ENCODE measurements at places on chromosomes 1 and 21.

GRCh38 chr1:178581351-178582303 lies 68.7 kb downstream of the TEX35 start:
- H3K4me1 ChIP-seq: no peaks in the 10 kb centered on the region
- DNase-seq: no peak
- H3K27me3 ChIP-seq: no peaks in the 10 kb centered on the region

- no peaks in the 10 kb centered on the region for H3K36me3 ChIP-seq
- H3K27ac ChIP-seq: no peak overlapping the region
- no peaks in the 10 kb centered on the region for H3K4me1 ChIP-seq
- DNase-seq: no peak
- H3K27me3 ChIP-seq: peaks cover 14% of the 10 kb centered on the region
Measured at GRCh38 chr1:30054126-30054525, 669.3 kb downstream of the MATN1 start.

GRCh38 chr1:172851077-172851476 lies 192.2 kb downstream of the FASLG start:
- H3K27ac ChIP-seq: no peak overlapping the region
- H3K4me3 ChIP-seq: no peak overlapping the region
- peaks cover 3% of the 10 kb centered on the region for H3K4me1 ChIP-seq
- no peaks in the 10 kb centered on the region for H3K27me3 ChIP-seq
- no peak for DNase-seq

DNA sequence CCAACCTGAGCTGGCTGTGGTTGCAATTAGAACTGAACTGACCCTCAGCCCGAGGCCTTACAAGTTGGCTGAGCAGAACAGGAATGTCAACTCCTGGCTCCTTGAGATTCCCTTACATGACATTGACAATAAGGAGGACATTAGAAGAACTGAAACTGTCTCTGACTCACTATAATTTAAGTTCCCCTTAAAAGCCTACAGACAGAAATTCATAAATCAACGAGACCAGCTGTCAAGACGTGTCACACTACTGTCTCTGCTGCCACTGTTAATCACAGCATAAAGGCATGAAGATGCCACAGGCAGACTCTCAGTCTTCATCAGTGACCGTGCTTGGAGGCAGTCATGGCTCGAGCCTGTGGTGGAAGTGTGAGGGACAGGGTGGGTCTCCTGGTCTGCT lies 168.8 kb downstream of the GABPA start:
- H3K36me3 ChIP-seq: no peaks in the 10 kb centered on the region
- H3K4me1 ChIP-seq: no peaks in the 10 kb centered on the region
- H3K27me3 ChIP-seq: no peaks in the 10 kb centered on the region
- H3K27ac ChIP-seq: no peak overlapping the region
- H3K4me3 ChIP-seq: no peak overlapping the region
- DNase-seq: no peak

DNA sequence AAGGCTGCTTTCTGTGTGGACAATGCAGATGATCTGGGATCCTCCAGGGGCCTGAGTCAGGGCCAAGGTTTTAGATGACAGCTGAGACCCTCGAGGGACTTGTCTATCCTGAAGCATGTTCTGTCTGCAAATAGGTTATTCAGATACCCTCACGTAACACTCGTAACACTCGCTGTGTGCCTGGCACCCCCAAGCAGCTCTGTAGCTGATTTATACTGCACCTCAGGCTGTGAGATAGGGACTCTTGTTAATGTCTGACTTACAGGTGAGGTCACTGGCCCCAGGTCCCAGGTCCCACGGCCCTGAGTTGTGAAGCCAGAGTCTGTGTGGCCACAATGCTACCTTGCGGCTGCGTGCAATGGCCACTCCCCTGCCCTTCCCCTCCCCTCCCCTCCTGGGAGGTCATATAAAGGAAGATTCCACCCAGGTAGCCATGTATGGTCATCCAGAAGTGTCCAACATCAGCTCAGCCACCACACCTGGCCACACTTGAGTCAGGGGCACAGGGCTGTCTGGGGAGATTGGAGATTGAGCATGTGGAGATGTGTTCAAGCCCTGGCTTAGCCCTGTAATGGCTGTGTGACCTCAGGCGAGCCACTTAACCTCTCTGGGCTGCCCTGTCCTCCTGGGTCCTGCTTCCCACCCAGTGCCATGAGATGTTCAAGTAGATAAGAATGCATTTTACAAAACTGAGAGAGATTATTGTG lies 687.7 kb downstream of the MATN1 start:
- no peak for DNase-seq
- no peak overlapping the region for H3K4me3 ChIP-seq
- peaks cover 3% of the 10 kb centered on the region for H3K27me3 ChIP-seq
- H3K36me3 ChIP-seq: no peaks in the 10 kb centered on the region
